ENCODE measurements at places on chromosomes 2 and 18. TPM values are rescaled to one million over a fixed set of nuclear protein-coding genes. Genes with fewer than 3 reads are reported as not detected.

Gene LCT
- not detected for total RNA-seq

DNA sequence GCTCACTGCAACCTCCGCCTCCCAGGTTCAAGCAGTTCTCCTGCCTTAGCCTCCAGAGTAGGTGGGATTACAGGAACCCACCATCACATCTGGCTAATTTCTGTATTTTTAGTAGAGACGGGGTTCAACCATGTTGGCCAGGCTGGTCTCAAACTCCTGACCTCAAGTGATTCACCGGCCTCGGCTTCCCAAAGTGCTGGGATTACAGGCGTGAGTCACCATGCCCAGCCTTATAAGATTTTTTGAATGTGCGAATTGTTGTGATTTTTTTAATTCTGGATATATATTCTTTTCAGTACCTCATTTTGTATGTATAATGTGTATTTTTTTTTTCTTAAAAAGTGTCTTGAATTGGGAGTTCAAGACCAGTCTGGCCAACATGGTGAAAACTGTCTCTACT is 42.0 kb upstream of the CCDC150 start:
- no peak for DNase-seq

Gene KLHL14
- total RNA-seq = 0.49 TPM

DNA sequence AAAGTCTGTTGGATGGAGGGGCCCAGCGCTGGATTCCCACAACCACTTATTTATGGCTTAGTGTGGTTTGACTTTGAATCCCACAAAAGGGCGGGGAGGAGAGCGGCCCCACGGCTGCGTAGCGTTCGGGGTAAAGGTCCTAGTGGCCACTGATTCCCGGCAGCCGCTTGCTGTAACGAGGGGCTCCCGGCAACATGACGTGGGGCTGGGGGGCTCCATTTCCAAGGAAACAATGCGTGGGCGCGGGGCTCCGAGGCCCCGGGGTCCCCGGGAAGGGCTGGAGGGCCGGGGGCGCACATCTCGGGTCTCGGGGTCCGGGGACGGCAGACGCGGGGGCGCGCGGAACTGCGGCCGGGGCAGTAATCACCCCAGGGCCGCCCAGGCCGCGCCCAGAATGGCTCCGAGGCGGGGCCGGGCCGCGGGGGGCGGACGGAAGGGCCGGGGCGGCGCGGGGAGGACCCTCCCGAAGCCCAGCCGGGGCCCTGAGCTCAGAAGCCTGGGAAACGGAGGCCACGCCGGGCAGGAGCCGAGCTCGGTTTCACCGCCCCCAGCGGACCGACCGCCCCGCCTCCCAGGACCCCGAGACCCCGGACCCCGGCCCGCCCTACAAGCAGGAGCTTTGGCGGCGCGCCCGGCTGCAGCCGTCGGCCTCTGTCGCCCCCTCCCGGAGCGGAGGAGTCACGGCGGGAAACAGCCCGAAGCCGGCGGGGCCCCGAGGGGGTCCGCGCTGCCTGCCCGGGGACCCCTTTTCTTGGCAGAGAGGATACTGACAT is 11.9 kb upstream of the MLPH start:
- DNase-seq = peak; percentile 93

Gene CEBPZOS
- total RNA-seq = 27.2 TPM

DNA sequence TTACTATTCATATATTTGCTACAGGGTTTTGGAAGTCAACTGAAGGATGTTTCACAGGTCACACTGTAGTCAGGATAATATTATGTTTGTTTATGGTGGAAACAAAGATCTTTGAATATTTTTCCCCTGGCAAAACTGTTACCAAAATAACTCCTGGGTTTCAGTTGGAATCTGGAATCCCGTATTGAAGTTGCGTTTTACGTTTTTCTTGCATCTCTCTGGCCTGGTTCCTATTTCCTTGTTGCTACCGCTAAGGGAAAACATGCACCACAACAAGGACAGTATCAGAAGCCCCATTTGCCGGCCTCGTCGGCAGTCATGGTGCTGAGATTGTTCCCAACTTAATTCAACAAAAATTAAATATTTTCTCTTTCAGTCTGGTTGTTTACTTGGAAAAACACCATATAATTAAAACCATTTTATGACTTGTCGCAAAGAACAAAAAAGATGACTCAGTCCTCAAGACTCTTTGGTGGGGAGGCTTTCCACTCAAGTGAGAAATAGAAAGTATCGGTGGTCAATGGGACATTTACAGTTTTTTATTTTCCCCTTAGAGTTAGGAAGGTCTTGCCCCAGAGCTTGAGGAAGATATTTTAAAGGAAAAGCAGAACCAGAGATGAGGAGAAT is 42.3 kb downstream of the EN1 start:
- peak; percentile 23 for DNase-seq

DNA sequence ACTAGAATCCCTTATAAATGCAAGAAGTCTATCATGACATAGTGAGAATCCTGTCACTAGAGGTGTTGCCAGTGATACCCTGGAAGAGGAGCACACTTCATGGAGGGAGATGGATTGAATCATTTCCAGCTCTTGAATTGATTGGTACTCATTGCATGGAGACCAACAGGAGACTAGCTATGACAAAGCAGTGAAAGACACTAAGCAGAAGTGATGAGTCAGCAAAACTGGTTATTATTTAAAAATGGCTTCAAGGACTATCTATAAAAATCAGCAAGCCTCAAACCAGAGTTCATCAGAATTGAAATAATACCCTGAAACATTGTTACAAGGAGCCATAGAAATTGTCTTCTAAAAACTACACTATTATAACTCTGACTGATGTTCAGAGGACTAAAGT is 200.3 kb downstream of the PDE11A start:
- no peak for DNase-seq

DNA sequence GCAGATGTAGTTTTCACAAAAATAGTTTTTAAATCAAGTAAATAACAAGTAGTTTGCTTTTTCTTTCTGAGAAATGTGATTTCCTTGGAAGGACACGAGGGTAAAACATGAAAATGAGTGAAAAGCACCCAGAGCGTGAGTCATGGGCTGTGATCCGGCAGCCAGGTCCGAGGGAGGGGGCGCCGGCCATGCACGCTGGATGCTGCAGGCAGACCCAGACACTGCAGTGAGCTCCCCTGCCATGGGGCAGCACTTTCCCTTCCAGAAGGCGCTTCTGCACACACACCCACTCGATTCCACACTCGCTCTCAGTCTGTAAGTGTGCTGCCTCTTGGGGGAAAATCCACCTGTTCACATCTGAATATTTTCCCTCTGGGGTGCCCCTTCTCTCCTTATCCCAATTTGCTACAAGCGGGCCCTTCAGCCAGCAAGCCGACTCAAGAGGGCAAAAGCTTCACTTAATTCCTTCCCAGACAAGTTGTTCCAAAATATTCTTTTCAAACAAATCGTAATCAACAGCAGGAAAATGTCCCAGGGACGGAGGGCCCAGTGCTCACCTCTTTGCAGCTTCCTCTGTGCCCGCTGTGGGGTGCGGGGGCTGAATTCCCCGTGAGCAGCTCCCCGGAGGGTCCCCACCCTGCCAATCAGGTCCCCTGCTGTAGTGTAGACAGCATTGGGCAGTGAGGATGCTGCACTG is 87.0 kb upstream of the ID2 start:
- no peak for DNase-seq

DNA sequence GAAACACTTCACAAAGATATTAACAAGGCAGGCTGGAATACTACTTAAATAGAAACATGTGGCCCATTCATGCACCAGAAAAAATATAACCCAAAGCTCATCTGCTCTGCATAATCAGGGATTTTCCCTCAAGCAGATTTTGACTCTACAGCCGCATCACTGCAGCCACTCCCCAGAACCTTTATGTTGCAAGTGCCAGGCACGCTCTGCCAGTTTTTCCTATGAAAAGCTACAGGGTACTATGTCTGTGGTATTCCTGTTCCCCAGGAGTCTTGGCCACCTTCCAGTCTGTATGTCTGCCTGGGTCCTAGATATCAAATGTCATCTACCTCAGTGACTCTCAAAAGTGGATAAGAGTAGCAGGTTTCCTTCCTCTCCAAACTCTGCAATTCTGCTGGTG is 3.8 kb downstream of the COA5 start:
- no peak for DNase-seq

DNA sequence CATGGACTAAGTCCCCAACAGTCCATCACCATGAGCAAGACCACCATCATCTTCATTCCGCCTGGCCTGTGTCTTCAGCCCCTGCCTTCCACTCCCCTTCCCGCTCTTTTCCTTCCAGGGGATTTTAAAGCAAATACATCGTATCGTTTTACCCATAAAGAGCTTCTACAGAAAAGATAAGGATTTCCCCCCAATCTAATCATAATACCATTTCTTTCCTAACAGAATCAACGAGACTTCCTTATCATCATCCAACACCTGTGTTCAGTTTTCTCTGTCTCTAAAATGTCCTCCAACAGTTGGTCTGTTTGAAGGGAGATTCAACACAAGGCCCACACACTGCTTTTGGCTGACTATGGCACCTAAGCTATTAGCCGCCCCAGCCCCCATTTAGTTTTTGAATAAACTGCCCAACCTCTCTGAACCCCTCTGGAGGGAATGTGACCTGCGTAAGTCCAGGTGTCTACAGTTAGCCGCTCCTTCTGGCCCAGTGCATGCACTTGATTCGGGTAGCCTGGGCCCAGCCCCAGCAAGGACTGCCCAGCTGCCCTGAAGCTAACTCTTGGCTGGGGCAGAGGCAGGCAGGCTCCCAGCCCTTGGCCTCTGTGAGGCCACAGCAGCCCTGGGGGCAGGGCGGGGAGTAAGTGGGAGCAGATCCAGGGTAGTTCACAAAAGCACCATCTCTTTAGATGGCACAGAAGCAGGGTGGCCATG is 25.3 kb upstream of the SEMA4C start:
- no peak for DNase-seq

GRCh38 chr2:144430722-144431391 is 89.1 kb downstream of the ZEB2 start:
- peak; percentile 86 for DNase-seq

Gene HAAO
- 14.8 TPM for total RNA-seq

DNA sequence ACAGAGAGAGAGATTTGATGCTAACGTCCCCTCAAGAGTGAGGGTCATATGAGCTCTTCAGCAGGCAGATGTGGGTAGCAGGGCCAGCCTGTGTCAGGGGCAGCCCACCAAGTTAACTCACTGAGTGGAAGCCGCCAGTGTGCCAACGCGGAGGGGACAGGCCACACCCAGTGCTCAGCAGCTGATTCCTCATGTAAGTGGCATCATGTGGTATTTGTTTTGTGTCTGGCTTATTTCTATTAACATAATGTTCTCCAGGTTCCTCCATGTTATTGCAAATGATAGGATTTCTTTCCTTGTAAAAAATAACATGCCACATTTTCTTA is 4.0 kb downstream of the IMP4 start:
- no peak for DNase-seq
